WTC11 (cell line): ENCODE measurements at places on chromosomes 7 and 10.

DNA sequence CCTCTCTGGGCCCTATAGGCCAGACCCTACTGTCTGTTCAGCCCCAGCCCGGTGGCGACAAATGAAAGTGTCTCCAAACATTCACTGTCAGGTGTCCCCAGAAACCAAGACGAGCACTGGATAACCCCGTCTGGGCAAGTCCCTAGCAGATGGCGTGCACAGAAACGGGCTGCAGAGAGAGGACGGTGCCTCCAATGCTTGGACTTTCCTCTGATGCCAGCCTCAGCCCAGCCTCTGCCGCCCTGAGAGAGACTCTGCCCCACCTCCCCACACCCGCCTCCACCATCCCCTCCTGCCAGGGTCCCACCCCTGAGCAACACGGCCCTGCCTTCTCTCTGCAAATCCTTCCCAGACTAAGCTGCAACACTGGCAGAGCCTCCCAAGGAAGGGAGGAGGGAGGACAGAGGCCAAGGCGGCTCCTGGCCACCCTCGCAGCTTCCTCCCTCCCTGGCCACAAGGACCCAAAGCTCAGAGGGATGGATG lies 7.4 kb upstream of the LFNG start:
- no peak for DNase-seq

- peak; percentile 45 for DNase-seq
Measured at GRCh38 chr10:129929343-129930292, 34.5 kb downstream of the EBF3 start.

DNA sequence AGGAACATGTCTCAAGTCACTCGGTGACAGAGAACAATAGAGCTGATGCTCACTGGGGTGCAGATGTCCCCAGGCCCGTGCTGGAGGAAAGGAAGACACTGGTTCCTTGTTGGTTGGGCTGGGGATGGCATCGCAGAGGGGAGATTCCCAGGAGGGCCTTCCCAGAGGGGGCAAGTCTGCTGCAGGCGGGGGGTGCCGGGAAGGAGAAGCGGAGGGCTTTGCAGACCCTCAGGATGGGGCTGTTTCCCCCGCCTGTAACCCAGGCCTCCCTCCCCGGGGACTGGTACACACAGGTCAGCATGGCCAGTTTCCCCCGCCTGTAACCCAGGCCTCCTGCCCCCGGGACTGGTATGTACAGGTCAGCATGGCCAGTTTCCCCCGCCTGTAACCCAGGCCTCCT lies 283.8 kb downstream of the DNAJB6 start:
- DNase-seq, result no peak

- DNase-seq, result no peak
Measured at GRCh38 chr10:70334526-70335245, 47.7 kb downstream of the LRRC20 start.

GRCh38 chr10:103769176-103769575 lies 86.2 kb downstream of the SH3PXD2A start:
- DNase-seq, result no peak

DNA sequence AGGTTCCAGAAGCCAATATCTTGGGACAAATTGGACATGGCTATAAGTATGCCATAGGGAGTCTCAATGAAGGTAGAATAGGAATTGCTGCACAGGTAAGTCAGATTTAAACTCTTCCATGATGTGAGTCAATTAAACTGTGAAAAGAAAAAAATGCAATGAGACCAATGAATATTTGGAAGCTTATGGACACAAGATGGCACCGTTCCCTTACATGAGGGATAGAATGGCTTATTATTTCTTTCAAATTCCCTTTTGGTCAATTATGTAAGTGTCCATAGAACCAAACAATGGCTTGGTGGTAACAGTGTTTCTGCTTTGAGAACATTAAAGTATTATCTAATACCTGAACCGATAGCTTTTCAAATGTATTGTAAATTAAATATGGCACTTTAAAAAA lies 35.6 kb downstream of the ACADSB start:
- no peak for DNase-seq

- no peak for DNase-seq
Measured at GRCh38 chr10:64113375-64113774, 592.2 kb downstream of the REEP3 start.

DNA sequence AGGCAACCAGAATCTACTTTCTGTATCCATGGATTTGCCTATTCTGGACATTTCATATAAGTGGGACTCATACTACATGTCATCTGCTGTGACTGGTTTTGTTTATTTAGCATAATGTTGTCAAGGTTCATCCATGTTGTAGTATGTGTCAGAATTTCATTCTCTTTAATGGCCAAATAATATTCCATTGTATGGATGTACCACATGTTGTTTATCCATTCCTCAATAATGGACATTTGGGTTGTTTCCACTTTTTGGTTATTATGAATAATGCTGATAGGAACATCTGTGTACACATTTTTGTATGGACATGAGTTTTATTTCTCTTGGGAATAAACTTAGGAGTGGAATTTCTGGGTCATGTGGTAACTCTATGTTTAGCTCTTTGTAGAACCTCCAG lies 133.7 kb downstream of the CREB5 start:
- no peak for DNase-seq

DNA sequence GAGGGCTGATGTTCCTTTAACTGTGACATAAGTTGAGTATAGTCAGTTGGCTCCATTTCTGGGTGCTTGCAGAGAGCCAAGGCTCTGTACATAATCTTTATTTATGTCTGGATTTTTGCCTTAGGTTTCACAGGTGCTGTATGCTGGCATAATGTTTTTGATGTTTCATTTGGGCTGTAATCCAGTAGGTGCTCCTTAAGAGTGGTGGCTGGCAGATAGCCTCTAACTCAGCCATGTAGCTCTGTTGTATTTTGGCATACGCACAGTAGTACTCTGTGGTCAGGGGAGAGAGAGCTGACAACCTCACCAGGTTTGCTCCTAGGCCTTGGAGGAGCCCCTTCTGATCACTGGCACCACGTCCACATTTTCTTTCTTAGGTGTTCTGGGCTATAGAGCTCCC lies 61.1 kb downstream of the RNF133 start:
- no peak for DNase-seq

DNA sequence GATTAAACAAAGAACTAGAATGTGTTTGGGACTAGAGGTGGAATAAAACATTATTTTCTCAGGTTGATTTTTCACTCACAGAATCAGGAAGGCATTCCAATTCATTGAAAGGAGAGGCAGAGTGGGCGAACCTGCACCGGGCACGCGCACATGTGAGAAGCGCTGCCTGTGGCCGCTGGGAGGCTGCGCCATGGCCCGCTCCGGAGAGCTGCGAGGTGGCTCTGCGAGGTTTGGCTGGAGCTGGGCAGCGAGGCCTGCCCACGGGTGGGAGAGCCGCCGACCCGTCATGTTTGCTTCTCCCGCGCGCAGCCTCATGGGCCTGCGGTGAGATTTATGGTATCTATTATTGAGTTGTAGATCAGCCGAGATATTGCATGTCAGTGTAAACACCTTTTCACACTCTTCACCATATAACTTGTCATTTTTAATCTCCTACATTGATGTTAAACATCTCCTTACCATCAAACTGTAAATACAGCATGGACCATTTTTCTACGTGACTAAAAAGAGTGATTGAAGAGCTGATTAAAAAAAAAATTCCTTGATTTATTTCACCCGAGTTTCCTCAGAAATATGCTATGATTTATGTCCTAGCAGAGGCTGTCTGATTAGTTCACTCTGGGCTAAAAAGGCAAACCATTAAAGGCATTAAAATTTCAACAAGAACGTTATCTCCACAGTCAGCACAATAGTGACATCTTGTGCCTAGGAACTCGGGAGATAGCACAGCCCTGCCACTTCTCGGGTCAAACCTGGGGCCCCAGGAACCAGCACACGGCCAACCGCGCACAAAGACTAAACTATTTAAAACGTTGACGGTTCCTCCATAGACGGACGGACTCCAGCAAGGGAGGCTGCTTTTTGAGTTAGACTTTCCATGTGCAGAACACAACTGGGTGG lies 96.6 kb upstream of the RNF32 start:
- no peak for DNase-seq

DNA sequence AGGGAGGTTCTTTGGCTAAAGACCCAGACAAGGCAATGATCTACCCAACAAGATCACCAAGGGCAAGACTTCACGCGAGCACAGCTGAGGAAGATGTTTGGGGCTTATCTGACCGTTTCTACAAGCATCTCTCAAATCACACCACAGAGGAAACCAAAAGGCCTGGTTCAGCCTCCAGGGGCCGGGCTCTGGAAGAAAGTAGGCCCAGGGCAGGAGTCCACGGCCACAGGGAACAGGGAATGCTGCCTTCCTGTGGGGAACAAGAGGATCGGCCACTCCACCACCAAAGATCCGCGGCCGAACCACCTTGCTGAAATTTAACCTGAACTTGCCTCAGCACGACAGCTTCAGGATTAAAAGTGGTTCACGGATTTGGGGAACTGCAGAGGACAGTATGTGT lies 332.5 kb downstream of the PTPRN2 start:
- DNase-seq, result peak; percentile 3

DNA sequence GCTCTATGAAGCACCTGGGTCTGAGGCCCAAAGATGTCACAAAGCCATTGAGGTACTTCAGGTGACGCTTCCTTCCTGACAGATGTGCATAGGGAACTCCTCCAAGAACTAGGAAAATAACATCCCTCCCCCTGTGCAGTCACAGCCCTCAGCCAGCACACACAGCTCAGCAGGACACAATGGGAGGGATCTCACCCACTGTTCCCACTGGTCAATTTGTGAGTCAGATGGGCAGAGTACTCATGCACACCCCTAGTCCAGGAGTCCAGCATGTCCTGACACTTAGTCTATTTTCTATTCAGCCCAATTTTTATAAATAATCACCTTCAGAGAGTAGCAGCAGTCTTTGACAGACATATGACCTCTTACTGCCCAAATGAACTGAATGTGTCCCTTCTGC lies 60.7 kb upstream of the PFKP start:
- DNase-seq, result no peak

- DNase-seq, result no peak
Measured at GRCh38 chr7:154686305-154686704, 316.6 kb downstream of the PAXIP1 start.

DNA sequence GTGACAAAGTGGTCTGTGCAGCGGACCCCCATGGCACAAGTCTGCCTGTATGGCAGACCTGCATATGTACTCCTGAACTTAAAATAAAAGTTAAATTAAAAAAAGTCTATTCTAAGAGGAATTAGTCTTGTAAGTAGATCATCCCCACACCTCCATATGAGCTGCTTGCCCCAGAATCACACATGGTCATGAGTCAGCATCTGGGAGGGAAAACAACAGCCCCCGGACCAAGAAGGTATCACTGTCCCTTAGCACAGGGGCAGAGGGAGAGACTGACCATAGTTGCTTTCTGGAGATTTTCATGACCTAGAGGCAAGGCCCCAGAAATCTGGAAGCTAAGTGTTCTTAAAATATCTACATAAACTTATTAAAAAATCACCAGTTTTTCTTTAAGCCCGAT lies 86.6 kb upstream of the PDK4 start:
- no peak for DNase-seq

GRCh38 chr7:132386201-132386681 lies 190.0 kb downstream of the PLXNA4 start:
- DNase-seq, result no peak

DNA sequence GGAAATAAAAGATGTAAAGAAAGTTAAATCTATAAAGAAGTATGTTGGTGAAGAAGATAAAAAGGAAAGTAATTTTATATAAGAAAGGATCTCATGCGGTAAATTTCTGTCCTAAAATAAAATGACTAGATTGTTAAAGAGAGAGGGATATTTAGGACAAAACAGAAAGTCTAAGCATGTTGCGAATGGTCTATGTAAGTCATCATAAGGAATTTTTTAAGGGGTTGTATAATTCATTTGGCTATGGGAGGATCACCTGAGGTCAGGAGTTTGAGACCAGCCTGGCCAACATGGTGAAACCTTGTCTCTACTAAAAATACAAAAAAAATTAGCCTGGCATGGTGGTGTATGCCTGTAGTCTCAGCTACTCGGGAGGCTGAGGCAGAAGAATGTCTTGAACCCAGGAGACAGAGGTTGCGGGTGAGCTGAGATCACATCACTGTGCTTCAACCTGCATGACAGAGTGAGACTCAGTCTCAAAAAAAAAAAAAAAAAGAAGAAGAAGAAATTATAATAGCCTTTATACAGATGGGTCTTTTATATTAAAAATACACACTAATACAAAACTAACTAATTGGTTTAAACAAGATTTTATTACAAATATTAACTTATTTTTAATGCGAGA lies 294.3 kb downstream of the MAGI2 start:
- no peak for DNase-seq

GRCh38 chr7:109751241-109751640 lies 1181.6 kb downstream of the DNAJB9 start:
- no peak for DNase-seq

- no peak for DNase-seq
Measured at GRCh38 chr7:158783595-158783994, 45.7 kb downstream of the ESYT2 start.

GRCh38 chr7:158422887-158423560 lies 164.6 kb downstream of the PTPRN2 start:
- no peak for DNase-seq

DNA sequence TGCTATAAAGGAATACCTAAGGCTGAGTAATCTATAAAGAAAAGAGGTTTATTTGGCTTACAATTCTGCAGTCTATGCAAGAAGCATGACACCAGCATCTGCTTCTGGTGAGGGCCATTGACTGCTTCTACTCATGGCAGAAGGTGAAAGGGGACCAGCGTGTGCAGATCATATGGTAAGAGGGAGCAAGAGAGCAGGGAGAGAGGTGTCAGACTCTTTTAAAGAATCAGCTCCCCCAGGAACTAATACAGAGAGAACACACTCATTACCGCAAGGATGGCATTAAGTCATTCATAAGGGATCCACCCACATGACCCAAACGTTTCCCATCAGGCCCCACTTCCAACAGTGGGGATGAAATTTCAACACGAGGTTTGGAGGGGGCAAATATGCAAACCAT lies 3.5 kb upstream of the COL28A1 start:
- DNase-seq, result no peak

DNA sequence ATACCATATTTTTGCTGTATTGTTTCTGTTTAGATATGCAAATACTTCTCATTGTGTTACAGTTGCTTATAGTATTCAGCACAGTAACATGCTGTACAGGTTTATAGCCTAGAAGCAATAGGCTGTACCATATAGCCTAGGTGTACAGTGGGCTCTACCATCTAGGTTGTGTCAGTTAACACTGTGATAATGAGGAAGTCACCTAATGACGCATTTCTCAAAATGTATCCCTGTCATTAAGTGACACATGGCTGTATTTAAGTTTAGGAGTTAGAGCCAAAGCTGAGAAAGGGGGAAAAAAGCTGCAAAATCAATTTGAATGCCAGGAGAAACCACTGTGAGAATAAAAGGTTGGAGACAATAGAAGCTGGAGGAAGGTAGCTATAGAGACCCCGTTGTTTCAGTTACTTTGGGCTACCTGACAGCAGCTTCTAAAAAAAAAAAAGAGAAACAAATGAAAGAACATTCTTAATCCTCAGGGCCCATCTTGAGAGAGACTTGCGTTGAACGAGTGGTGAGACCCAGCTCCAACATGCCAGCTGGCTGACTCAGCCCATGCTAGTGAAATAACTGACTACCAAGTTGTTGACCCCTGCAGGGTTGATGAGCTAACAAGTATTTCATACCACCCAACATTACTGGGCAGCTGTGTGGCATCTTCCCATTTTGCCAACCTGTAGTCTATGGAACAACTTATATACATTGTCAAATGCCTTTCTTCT lies 8.7 kb downstream of the STARD3NL start:
- DNase-seq, result no peak
